ENCODE measurements at places on chromosomes 1 and 21.

GRCh38 chr1:225418598-225418997 is 9.2 kb downstream of the LBR start:
- peaks cover 33% of the 10 kb centered on the region for H3K36me3 ChIP-seq
- H3K4me1 ChIP-seq = no peaks in the 10 kb centered on the region
- no peak overlapping the region for H3K4me3 ChIP-seq
- no peak for DNase-seq

GRCh38 chr1:204449678-204450280 is 38.2 kb upstream of the PPP1R15B start:
- H3K36me3 ChIP-seq = peaks cover 97% of the 10 kb centered on the region
- no peak for DNase-seq
- no peaks in the 10 kb centered on the region for H3K27me3 ChIP-seq
- peaks cover 69% of the 10 kb centered on the region for H3K4me1 ChIP-seq
- H3K4me3 ChIP-seq = peak overlapping the region; percentile 50
- H3K27ac ChIP-seq = peak overlapping the region; percentile 86

DNA sequence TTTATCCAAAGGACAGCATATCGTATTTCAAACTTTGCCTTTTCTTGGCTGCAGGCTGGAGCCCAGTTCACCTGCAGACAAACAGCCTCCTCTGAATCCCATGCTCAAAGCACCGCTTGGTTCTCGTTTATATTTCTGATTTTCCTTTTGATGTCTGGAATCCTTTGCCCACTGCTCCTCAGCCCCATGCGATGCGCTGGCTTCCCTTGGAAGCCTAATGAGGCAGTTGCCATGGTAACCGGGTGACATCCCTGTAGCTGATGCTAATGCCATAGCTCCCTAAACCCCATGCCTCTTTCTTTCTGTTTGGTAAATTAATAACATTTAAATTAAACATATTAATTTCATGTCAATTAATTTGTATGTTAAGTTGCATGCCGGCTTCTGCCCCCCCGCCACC is 327.1 kb downstream of the PRDM2 start:
- no peaks in the 10 kb centered on the region for H3K27me3 ChIP-seq
- no peak overlapping the region for H3K4me3 ChIP-seq
- H3K36me3 ChIP-seq = no peaks in the 10 kb centered on the region

- DNase-seq = no peak
- H3K36me3 ChIP-seq = peaks cover 2% of the 10 kb centered on the region
- no peak overlapping the region for H3K4me3 ChIP-seq
- no peaks in the 10 kb centered on the region for H3K4me1 ChIP-seq
- no peaks in the 10 kb centered on the region for H3K27me3 ChIP-seq
- no peak overlapping the region for H3K27ac ChIP-seq
Measured at GRCh38 chr21:32698971-32699693, 28.7 kb downstream of the SYNJ1 start.
